ENCODE measurements at places on chromosomes 16 and 17. TPM values are rescaled to one million over a fixed set of nuclear protein-coding genes. Genes with fewer than 3 reads are reported as not detected.
A peak's percentile ranks its signal among the peaks of the same experiment; 100 is the strongest.

- DNase-seq = no peak
Measured at GRCh38 chr16:35306915-35307314, 1847.5 kb downstream of the TP53TG3F start.

- DNase-seq = peak; percentile 45
Measured at GRCh38 chr16:67177743-67178699, 5.7 kb downstream of the MATCAP1 start.

GRCh38 chr16:87766485-87766797 is 655 bp upstream of the KLHDC4 start:
- DNase-seq = no peak

DNA sequence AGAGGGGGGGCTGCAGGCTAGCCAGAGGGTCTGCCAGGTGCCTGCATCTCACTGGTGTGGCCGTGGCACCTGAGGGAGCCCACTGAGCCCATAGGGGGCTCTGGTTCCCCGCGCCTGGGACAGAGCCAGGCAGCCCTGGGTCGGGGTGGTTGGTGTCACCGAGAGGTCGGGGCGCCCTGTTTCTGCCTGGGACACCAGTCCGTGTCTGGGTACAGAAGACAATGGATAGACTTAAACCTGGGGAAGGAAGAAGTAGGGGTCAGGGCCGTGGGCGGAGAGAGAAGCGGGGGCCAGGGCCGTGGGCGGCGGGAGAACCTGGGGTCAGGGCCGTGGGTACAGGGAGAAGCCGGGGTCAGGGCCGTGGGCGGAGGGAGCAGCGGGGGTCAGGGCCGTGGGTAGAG is 3.0 kb downstream of the RFNG start:
- no peak for DNase-seq

- DNase-seq = no peak
Measured at GRCh38 chr16:74888232-74888862, 96.6 kb downstream of the WDR59 start.

PRDM7 gene
- not detected for total RNA-seq

CDH15 gene
- total RNA-seq = not detected

All from naive thymus-derived CD4-positive, alpha-beta T cell (primary cell).